Keratinocyte (primary cell): ENCODE measurements at places on chromosomes 7 and 10.

- DNase-seq: no peak
These were observed 47.4 kb upstream of the PRKAR1B start for GRCh38 chr7:774161-775109.

DNA sequence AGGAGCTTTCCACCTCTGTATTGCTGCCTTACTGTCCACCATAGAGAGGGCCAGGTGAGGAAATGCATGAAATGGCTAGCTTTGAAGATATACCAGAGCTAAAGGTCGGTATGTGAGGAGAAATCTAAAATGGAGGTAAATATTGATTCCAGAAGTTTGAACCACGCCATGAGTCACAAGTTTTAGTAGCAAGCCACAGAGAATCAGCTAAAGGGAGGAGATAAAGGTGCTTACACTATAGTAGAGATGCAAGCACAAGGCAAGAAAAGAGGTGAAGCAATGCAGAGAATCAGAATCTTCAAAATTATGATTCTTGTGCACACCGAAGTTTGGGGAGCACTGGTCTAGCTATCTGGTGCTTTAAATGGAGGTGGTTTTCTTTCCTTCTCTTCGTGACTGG, 3.0 kb upstream of the GSAP start:
- DNase-seq: no peak

- DNase-seq: no peak
These were observed 47.8 kb upstream of the CSTF2T start for GRCh38 chr10:51747216-51747615.

- no peak for DNase-seq
These were observed 1.4 kb upstream of the TWIST1 start for GRCh38 chr7:19118636-19119371.
